CD4-positive, alpha-beta T cell treated with Interferon gamma for 1 hour (primary cell): ENCODE measurements at places on chromosomes 2 and 18.
A peak's percentile ranks its signal among the peaks of the same experiment; 100 is the strongest.

DNA sequence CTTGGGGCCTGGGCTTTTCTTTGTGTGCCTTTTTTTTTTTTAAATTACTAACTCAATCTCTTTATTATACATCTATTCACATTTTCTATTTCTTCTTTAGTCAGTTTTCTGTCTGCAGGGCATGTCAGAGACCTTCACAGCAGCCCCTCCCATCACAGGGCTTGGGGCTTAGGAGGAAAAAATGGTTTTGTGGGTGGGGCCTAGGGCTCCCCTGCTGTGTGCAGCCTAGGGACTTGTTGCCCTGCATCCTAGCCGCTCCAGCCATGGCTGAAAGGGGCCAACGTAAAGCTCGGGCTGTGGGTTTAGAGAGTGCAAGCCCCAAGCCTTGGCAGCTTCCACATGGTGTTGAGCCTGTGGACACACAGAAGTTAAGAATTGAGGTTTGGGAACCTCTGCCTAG lies 13.8 kb downstream of the ZSCAN30 start:
- DNase-seq: no peak

DNA sequence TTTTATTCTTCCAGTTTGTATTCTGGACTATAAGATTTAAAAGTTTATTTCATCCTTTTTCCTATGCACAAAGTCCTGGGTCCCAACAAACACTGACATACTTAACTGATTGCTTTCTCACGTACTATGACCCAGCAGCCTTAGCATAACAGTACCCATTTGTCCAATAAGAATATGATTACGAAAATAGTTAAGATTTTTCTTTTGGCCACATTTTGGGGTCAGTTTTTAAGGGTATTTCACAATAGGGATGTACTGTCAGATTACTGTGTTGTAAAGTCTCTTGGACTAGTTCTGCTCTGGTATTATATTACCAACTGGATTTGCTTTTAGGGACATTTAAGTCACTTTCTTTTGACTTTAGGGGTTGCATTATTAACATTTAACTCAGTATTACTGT lies 46.1 kb downstream of the TTC39C start:
- DNase-seq: no peak

- no peak for DNase-seq
These were observed 1481.6 kb upstream of the PIK3C3 start for GRCh38 chr18:40473221-40474029.

DNA sequence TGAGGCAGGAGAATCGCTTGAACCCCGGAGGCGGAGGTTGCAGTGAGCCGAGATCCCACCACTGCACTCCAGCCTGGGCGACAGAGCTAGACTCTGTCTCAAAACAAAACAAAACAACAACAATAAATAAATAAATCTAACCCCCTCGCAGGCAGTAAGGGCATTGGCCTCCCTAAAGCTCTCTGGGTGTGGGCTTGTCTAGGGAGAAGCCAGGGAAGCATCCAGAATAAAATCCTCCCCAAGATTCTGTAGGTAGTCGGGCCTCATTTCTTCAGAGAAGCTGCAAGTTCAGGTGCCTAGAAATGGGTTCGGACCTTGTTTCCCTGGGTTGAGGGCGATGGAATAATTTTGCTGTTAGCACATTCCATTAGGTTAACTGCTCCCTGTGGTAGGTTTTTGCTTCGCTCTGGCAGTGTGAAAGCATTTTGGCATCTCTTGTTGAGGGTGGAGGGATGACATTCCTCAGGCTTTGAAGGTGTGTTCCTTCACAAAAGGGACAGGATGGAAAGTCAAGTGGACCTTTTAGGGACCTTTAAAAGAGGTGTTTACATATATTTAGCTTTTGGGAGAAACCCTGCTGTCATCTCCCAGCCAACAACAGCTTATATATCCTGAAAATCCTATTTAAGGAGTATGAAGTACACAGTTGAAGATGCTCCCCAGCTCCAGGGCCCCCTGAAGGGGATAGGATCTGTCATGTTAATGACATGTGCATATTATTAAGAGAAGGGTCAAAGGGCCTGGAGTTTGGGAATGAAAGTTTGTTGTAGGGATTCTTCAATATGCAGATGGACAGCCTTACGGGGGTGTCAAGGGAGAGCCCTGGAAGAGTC lies 17.7 kb downstream of the MYCN start:
- no peak for DNase-seq

DNA sequence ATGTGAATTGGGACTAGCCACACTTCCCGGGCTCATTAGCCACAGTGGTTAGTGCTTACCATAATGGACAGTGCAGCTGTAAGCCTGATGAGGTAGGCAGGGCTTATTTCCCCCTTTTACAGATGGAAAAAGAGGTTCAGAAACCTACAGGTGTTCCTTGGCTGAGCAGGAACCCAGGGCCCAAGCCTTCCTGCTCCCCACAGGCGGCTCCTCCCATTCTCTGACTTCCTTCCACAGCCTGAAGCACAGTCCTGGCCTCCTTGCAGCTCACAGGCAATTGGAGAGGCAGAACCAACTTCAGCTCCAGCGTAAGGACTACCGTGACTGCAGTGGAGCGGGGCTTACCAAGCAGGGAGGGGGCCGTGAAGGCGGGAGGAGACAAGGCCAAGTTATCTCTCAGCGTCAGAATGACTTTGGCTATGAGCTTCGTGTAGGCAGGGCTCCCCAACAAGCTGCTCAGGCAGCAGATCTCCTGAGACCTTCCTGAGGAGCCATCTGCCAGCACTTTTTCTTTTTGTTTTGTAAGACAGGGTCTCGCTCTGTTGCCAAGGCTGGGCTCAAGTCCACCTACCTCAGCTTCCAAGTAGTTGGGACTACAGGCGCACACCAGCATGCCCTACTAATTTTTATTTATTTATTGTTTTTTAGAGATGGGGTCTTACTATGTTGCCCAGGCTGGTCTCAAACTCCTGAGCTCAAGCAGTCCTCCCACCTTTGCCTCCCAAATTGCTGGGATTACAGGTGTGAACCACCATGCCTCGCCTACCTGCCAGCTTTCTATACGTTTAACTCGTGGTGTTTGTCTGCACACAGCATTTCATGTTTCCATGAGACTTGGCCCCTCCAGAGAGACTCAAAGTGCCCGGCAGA lies 34.2 kb upstream of the NT5DC4 start:
- DNase-seq: peak; percentile 15

GRCh38 chr2:156695595-156695994 lies 259.4 kb downstream of the GPD2 start:
- DNase-seq: no peak

DNA sequence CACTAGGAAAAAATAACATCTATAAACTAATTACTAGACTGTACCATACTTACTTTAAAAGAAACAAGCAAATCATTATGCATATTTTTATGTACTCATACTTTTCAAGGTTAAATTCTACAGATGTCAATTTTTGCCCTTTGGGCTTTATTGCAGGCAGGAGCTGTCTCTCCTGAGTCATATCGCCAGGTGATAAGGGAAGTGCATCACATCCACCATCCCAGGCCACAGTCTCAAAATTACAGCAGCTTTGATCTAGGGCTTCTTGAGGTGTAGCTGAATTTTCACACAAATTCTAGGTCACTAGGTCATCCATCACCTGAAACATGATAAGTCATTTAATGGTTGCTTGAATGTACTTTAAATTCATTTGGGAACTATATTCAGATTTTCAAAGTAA lies 38.4 kb upstream of the FRZB start:
- no peak for DNase-seq

- no peak for DNase-seq
These were observed 29.1 kb upstream of the CSRNP3 start for GRCh38 chr2:165440367-165440766.

DNA sequence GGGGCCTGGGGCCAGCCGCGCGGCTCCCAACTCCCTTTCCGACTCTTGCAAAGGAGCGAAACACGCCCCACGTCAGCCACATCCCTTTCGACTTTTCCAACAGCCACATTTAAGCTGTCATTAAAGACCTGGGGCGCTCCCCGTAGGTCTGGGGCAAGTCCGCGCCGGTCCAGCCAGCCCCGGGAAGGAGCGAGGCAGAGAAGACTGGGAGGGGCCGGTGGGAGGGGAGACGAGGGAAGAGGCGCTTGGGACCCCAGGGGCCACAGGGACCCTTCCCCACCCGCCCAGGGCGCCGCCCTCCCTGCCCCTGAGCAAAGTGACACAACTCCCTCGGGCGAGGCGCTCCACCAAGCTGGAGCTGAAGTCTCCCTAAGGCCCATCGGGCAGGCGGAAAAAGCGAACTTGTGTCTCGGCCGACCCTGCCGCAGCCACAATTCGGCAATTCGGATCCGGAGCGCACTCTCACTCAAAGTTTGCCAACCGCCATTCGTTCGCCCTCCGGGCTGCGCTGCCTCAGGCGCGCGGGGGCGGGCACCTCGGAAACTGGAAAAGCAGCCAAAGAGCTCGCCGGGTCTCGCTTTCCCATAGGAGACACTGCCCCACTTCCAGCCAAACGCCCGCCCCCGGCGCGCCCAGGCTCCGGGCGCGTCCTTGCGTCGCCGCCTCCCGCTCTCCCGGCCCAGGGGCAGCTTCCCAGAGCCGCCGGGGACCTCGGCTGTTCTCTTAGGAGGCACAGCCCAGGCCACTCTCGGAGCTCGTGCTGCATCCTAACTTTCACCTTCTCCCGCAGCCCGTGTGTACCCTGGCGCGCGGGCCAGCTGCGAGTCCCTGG lies 1.1 kb upstream of the KCTD1 start:
- no peak for DNase-seq

- DNase-seq: no peak
These were observed 576.4 kb upstream of the PIK3C3 start for GRCh38 chr18:41378598-41378997.

DNA sequence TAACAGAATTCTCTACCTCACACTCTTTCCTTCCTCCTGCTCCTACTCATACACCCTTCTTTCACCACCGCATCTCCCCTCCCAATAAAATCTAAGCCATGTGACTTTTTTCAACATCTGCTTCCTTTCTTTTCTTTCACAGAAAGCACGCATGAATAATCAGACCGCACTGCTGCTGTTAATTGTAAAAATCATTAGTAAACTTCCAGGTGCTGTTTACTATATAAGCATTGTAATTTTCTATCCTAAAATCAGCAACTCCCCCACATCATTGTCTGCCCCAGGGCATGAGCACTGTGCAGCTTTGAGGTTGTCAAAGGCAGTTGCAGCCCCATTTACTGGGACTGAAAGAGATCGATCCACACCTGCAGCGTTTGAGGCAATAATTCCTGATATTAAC lies 782.6 kb upstream of the ID2 start:
- DNase-seq: no peak

- no peak for DNase-seq
These were observed 398.0 kb downstream of the CDH2 start for GRCh38 chr18:27778925-27779324.

DNA sequence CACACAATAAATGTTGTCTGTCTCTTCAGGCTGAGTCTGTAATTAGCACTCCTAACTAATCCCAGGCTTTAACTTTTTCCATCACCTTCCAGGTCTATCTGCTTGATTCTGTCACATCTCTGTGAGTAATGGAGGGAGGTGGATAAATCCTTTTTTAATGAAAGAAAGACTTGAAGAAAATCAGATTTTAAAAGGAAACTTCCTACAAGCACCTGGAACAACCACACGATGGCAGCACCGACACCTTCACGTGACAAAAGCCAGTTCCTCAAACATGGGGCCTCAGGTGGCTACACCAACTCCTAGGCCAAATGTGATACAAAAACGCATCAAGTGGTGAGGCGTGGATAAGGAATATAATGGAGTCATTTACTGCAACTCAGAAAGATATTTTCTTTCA lies 41.8 kb downstream of the TGFBRAP1 start:
- peak; percentile 6 for DNase-seq

GRCh38 chr2:204681412-204681811 lies 136.1 kb downstream of the PARD3B start:
- no peak for DNase-seq

- no peak for DNase-seq
These were observed 199.9 kb upstream of the FN1 start for GRCh38 chr2:215635788-215636139.

- DNase-seq: no peak
These were observed 224.6 kb upstream of the LRRTM4 start for GRCh38 chr2:77746780-77747179.

- DNase-seq: no peak
These were observed 28.5 kb upstream of the ALPP start for GRCh38 chr2:232349946-232350635.

- no peak for DNase-seq
These were observed 96.8 kb downstream of the UBE2E3 start for GRCh38 chr2:181077128-181077709.

GRCh38 chr2:233801357-233802131 lies 23.4 kb downstream of the MROH2A start:
- no peak for DNase-seq

- DNase-seq: no peak
These were observed 175.2 kb upstream of the HDAC4 start for GRCh38 chr2:239575931-239576445.

GRCh38 chr2:39152504-39152903 lies 31.7 kb upstream of the SOS1 start:
- DNase-seq: no peak

- DNase-seq: no peak
These were observed 65.8 kb upstream of the ALK start for GRCh38 chr2:29987146-29987545.

- DNase-seq: no peak
These were observed 109.3 kb upstream of the SMAD2 start for GRCh38 chr18:48039769-48040215.

GRCh38 chr2:204140246-204140645 lies 203.7 kb downstream of the ICOS start:
- DNase-seq: no peak

DNA sequence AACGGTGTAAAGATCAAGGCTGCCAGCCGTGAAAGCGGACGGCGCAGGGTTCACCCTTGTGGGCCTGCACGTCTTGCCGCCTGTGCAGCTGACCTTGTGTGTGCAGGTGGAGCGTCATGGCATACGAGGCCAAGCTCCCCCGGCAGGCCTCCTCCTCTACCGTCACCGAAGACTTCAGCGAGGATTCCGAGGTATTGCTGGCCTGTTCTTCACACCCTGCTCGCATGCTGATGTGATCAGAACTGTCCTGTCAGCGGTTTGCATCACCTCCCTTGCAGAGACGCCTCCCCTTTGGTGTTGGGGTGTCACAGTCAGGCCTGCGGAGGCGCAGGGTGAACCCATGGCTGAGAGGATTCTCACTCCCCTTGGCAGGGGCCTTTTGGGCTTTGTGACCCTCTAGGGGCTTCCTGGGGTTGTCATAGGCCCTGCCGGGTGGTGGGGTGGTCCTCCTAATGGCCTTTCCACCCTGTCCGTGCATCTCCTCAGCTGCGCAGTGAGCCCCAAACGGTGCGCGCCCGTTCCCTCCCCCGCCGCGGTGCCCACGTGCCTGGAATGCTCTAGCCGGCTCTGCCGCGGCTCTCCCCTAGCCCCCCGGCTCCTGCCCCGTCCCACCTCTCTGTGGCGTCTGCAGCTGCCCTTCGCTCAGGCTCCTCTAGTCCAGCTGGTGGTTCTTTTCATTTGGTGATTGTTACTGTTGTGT lies 92.5 kb downstream of the DGKD start:
- DNase-seq: no peak
